ENCODE measurements at places on chromosomes 1 and 21.

DNA sequence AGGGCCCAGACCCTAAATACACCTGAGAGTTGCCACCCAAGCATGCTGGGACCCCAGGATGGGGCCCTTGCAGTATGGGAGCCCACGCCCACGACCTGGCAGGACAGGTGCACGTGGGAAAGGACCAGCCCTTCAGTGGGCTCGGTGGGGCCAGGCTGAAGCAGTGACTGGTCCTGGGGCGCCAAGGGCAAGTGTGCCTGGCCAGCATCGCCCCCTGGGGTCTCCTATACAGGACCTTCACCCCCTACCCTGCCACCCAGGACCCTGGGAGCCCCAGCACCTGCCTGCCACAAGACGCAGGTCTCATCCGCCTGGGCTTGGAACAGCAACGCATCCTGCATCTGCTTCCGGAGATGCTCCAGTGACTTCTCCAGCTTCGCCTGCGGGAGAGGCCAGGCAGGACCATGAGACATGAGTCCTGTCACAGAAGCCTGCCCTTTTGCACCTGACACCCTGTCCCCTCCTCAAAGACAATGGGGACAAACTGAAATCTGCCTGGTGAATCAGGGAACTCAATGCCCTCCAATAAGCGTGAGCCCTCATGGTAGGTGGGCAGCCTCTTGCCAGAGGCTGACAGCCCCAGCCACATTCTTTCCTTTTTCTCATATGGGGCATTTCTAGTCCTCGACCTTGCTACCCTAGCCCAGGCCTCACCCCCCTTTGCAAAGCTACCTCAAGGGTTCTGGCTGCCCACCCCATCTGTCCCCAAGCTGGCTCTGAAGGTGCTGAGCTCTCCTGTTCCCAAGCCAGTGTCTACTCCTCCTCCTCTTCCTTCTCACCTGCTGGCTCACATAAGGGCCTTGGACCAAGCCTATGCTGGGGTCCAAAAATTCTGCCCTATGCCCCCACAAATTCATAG is 4.6 kb downstream of the TRIM11 start:
- DNase-seq = no peak

GRCh38 chr21:16840538-16840937 is 672.3 kb upstream of the CXADR start:
- no peak for DNase-seq

- no peak for DNase-seq
Observed at GRCh38 chr1:181080556-181080955, 7.9 kb upstream of the IER5 start.

DNA sequence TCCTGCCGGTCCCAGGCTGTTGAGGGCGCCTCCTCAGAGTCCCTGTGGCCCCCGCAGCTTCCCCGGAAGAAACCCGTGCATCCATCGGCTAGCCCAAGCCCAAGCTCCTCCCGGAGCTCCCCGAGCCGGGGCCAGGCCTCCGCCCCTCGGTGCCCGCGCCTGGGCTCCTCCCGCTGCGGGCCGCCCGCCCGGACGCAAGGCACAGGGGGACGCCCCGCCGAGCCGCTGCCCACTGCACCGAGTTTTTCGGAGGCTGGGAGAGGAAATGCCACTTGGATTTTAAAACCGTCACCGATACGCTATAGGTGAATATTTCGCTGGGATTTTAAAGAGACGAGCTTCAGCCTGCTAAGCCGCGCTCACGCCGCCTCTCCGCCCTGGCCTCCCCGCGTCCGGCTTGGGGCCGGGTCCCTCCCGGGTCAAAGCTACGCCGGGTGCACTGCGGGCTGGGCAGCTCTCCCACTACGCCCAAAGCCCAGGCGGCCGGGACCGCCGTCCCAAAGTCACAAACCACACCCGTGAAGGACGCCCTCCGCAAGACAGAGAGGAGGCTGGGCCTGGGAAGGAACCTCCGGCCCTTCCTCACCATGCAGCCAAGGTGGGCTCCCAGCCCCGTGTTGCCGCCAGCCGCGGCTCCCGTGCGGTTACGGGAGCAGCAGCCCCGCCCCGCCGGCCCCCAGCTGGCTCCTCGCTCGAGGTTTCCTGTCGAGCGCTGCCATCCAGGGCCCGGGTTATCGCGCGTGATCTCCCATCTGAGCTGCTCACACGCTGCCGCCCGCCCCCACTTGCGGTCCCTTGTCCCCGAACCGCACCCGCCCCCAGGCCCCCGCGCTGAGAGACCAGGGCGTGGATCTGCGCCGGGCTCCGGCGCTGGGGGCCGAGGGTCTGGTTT is 63.2 kb downstream of the CD247 start:
- DNase-seq = peak; percentile 84

- DNase-seq = no peak
Observed at GRCh38 chr1:160420881-160421842, 20.8 kb downstream of the VANGL2 start.

- no peak for DNase-seq
Observed at GRCh38 chr1:201938440-201939035, 7.8 kb downstream of the LMOD1 start.

DNA sequence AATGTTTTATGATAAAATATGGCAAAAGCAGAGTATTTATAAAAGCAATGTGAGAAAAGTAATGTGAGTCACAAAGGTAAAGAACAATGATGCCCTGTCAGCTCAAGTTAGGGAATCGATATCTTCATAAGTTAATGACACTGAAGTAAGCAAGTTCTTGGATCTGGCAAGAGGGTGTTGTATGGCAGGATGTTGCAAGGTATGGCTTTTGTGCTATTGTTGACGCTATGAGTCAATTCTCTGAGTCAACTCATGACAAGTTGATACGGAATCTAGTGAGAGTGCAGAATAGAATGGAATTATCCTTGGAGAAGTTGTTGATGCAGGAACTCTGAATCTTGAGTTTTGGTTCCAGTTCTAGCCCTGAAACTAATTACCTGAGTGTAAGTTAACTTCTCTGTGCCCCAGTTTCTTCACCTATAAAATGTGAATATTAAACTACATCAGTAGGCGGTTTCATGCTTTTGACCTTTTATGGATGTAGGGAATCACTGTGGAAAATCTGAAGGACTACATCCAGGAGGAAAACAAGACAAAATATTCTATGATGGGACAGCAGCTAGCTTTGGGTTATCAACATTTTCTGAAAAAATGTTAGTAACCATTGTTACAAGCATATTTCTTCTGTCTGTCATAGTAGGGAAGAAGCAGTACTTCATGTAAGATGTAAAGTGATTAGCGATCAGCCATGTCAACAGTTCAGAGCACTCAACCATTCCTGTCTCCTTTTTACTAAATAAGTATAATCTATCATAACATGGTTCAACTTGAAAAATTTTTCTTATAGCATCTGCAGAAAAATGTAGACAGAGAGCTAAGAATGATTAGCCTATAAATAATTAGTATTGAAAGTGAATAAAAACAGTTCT is 96.9 kb downstream of the ATP6V1G3 start:
- DNase-seq = peak; percentile 75

GRCh38 chr21:44919913-44920693 is 596 bp downstream of the ITGB2 start:
- DNase-seq = no peak

DNA sequence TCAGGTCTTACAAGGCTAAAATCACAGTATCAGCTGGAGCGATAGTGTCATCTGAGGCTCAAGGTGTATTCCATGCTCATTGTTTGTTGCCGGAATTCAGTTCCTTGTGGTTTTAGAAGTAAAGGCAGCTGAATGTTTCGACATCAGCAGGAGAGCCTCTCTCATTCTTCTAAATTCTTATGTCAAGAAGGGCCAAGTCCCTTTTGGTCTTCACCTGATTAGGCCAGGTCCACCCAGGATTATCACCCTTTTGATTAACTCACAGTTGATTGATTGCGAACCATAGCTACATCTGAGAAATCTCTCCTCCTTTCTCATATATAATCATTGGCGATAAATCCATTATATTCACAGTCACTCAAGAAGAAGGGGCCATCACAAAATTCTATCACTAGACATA is 806.7 kb upstream of the PRMT6 start:
- DNase-seq = no peak

- DNase-seq = no peak
Observed at GRCh38 chr21:45557616-45558043, 15.4 kb upstream of the SLC19A1 start.

- DNase-seq = no peak
Observed at GRCh38 chr1:47870480-47870879, 126.7 kb downstream of the TRABD2B start.

- peak; percentile 93 for DNase-seq
Observed at GRCh38 chr1:243850202-243850451, at the start of gene AKT3. AKT3 (minus strand) TSS chr1:243850243; CDS start chr1:243843170, 7,073 bp downstream.

GRCh38 chr1:154466921-154467417 is 35.0 kb upstream of the TDRD10 start:
- DNase-seq = peak; percentile 35

DNA sequence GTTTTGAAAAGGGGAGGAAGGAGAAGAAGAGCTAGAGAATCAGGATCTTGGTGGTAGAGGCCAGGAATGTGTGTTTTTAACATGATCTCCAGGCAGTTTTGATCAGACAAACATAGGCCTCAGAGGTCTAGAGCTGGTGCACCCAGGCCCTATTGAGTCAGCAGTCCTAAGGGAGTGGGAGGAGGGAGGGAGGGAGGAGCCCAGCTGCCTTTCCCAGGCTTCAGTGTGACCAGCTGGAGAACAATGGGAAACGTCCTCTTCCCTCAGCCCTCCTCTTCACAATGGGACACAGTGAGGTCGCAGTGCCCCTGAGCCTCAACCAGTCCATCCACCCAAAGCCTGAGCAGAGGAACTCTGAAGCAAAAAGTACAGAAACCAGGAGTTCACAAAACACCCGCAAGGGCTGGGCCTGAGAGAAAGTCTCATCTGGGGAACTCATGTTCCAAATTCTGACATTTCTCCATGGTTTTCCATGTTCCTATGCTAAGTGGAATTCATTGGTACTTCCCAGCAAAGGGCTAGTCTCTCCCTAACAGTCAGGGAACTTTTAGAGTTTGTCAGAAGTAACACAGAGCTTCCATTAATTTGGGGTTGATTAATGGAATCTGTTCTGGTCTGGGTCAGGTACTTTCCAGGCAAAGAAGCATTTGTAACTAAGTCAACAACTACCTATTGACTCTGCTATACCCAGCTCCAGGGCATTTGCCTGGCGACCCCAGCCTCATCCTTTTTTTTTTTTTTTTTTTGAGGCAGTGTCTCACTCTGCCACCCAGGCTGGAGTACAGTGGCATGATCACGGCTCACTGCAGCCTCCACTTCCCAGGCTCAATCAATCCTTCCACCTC is 37.5 kb downstream of the ELAPOR1 start:
- peak; percentile 88 for DNase-seq

DNA sequence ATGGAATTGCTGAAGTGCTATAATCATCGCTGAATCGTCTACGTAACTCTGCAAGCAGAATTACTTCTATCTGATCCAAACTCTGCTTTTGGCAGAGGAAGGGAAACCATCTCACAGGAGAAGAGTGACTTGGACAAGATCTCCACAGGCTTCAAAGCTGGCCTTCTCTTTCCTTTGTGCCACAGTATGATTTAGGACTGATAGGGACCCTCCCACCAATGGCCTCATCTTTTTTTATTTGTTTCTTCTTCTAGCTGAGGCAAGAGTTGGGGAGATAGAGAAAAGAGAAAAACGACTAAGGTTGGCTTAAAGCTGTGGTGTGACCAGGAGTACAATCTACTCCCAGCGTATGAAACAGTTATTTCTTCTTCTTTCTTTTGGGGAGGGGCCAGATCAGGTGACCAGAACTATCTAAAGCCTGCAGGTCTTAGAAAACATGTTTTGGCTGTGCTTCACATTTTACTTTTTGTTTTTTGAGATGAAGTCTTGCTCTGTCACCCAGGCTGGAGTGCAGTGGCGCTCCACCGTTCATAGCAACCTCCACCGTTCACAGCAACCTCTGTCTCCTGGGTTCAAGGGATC is 35.0 kb downstream of the ZNF496 start:
- DNase-seq = no peak

- peak; percentile 41 for DNase-seq
Observed at GRCh38 chr1:193058529-193059281, 455 bp downstream of the UCHL5 start.

- DNase-seq = no peak
Observed at GRCh38 chr1:186609183-186609582, 71.0 kb downstream of the PTGS2 start.

GRCh38 chr1:245148069-245148468 is 6.7 kb upstream of the KIF26B start:
- no peak for DNase-seq

- DNase-seq = peak; percentile 92
Observed at GRCh38 chr1:178542554-178543289, 29.8 kb downstream of the TEX35 start.

DNA sequence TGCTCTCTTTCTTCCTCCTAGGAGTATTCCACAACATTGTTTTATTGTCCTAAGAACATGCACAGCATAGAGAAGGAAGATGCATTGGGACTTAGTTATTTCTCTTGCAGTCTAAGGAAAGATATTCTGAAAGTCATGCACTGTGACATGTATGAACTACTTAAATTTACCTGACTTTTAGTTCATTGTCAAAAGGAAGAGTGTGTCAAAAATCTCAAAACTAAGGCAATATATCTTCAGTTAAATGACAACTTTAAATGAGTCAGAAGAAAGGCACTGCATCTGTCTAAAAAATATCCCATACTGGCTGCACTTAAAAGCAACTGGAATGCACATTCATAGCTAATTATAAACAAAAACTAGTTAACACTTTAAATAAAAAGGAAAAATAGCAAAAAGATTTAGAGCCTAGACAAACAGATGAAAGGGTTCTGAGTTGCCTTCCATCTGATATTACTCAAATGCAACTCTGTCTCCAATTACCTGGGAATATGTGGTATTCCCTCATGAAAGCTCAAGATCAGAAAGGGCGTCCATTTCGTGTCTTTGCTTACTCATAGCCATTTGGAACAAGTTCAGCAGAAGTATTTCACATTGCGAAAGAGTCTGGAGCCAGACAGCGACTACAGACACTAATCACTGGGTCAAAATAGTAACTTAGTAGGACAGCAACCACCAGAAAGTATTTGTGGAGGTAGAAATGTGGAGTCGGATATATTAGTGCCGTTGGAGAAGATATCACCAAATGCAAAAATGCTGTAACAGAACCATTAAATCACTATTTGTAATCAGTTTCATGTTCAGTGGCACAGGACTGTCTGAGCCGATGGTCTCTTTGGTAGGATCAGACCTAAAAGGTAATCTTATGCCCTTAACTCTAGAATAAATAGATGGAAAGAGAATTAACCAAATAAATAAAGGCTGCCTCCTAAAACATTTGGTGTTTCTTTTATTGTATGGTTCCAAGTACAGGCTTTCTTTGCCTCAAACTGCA is 225.7 kb downstream of the GREM2 start:
- DNase-seq = peak; percentile 73

DNA sequence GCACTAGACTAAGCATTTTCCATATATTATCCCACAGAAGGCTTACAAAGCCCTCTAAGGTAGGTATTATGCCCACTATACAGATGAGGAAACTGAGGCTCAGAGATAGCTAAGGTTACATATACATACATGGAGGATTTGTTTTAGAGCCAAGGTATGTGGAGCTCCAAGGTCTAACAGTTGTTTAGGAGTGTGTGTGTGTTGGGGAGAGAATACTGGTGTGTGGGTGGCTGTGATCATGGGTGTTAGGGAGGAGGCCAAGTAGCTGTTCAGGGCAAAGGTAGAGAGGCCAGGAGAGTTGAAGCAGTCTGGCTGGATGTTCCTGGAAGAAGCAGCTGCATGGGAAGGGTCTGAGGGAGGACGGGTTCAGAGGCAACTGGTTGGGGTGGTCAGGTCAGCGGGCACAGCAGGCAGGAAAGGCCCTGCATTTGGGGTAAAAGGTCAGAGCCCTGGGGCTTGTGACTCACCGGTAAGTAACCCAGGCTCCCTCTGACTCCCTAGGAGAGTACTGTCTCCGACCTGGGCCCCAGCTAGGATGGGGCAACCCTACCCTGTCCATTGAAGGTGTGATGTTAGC is 5.1 kb upstream of the LDLRAP1 start:
- no peak for DNase-seq

- peak; percentile 1 for DNase-seq
Observed at GRCh38 chr1:12778061-12778460, 4.5 kb downstream of the PRAMEF12 start.

GRCh38 chr1:200744143-200744542 is 5.5 kb downstream of the CAMSAP2 start:
- DNase-seq = no peak
